GM20000 (cell line): ENCODE measurements at places on chromosomes 12 and 14.

DNA sequence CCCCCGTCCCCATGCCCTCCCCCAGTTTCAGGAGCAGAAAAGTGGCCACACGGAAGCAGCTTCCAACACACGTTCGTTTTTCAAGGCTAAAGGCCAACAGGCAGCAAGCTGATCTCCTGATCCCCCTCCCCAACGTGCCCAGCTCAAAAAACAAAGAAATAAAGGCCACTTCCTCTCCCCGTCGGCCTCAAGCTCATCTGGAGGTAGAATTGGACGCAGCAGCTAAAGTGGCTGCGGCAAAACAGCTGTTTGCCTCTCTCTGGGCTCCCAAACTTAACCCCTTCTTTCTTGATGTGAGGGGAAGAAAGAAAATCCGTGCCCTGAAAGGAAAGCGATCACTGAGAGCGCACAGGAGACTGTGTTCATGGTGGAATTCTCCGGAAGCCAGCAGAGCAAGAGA is 66.3 kb downstream of the SCARB1 start:
- no peak for DNase-seq

GRCh38 chr14:70013271-70013873 is 134.2 kb downstream of the SMOC1 start:
- peak; percentile 54 for DNase-seq

GRCh38 chr14:33669111-33669510 is 281.8 kb downstream of the EGLN3 start:
- DNase-seq = no peak

- DNase-seq = peak; percentile 49
Measured at GRCh38 chr14:95527387-95528002, 7.4 kb upstream of the GLRX5 start.

- no peak for DNase-seq
Measured at GRCh38 chr14:61585598-61586543, 109.4 kb upstream of the HIF1A start.

GRCh38 chr12:93870020-93870795 is 193.0 kb downstream of the CRADD start:
- DNase-seq = no peak

DNA sequence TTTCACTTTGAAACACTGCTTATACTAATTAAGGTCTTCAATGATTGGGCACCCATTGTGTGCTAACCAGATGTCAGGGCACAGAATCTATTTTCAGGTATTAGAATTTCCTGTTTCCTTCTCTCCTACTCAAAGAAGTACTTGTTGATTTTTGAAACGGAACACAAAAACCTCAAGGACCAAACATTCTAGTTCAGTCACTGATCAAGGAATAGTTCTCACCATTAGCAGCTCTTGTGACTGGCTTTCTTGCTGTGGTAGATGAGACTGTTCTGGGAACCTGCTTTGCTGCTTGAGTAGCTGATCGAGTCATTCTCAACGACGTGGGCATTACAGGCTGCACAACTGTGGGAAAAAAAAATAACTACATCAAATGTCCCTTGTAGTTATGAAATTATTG is 11.0 kb downstream of the DLGAP5 start:
- peak; percentile 40 for DNase-seq

- no peak for DNase-seq
Measured at GRCh38 chr14:78181270-78181669, 11.1 kb downstream of the NRXN3 start.
